ENCODE measurements at places on chromosomes 16 and 17.

GRCh38 chr16:81436386-81436785 is 8.2 kb upstream of the CMIP start:
- no peak for DNase-seq

- no peak for DNase-seq
Observed at GRCh38 chr17:20925091-20925490, 117.7 kb downstream of the USP22 start.

DNA sequence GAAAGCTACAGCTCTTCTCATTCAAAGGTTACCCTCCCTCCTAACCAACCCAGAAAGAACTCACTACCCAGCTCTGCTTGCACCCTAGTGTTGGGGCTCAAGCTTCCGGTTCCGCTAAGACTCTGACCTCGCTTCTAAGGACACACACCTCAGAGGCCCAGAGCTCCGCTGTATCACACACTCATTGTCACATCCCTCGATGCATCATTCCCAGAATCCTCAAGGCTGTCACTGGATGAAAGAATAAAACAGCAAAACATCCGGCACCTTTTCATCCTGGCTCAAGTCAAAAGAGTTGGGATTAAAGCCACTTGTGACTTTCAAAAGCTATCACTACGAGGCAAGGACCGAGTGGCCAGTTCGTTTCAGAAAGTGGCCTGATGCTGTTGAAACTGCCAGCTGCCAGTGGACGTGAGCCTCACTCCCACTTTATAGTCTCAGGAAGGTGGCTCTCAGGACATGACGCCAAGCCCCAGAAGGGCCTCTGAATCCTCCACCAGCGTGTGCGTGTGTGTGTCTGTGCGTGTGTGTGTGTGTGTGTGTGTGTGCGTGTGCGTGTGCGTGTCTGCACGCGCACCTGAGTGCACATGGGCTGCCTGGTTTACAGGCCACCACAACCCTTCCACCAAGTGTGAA is 29.0 kb downstream of the ZFHX3 start:
- no peak for DNase-seq

GRCh38 chr16:53926209-53926608 is 222.3 kb downstream of the FTO start:
- no peak for DNase-seq

DNA sequence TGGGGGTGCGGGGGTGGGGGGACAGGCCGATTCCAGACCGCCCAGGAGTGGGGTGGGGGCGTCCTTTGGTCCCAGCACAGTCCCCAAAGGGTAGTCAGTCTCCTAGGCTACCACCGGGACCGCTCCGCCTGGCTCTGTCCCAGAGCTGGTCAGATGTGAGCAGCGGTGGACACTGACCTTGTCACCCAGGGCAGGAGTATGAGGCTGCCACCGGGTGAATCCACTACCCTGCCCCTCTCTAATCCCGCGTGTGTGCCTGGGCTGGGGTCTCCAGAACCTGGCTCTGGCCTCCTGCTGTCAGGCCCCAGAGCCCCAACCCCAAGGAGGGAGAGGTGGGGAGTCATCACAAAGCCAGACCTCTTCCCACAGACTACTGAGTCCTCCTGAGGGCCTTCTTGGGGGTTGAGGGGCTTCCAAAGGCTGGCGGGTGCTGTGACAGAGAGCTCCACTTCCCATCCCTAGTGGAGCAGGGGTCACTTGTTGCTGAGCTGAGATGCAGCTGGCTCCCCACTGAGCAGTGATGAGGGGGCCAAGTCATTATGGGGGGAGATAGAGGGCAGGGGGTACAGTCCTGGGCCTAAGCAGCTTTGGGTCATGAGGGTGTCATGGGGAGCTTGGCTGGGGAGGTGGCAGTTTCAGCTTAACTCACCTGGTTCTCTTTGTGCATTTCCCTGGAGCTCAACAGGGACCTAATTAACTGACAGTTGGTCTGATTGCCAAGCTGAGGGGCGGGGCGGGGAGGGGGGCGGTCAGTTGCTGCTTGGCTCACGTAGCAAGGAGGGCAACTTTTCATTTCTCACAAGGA is 1.2 kb downstream of the PPP1R1B start:
- no peak for DNase-seq

DNA sequence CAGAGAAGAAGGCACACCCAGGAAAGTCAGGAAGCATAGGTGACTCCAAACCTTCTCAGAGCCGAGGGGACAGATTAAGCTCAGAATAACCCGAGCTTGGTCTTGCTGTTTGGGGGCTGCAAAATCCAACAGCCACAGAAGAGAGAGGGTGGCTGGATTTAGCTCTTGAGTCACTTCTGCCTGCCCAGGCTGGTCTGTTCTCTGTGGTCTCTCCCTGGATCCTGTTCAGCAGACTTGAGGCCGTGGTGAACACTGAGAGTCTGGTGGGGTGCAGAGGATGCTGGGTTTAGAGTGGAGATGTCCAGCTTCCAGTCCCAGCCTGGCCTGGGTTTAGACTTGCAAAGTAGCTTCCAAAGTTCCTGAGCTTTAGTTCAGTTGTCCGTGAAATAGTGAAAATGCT is 8.8 kb downstream of the SLC26A11 start:
- DNase-seq, result no peak

- DNase-seq, result no peak
Observed at GRCh38 chr16:80197741-80198201, 343.0 kb upstream of the DYNLRB2 start.

DNA sequence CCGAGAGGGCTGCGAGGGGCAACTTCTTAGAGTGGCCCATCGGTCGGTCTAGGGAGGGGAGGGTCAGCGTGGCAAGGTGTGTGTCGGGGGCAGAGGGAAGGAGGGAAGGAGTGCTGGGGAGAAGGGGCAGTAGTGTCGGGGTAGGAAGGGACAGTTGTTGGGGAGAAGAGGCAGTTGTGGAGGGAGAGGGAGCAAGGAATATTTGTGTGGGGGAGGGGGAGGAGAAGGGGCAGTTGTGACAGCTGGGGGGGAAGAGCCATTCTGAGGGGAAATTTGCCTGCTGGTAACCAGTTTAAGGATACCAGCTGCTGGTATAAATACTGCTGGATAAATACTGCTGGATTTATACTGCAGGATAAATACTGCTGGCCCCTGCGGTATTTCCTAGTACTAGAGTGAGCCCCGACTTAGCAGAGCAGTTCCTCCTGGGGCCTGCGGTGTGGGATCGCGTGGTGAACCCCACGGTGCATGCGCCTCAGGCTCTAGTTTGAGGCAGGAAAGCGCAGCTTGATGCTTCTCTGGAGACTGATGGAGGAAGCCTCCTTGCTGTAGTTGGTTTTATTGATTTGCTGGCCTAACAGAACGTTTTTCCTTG is 309 bp downstream of the DNAH2 start:
- DNase-seq, result no peak

DNA sequence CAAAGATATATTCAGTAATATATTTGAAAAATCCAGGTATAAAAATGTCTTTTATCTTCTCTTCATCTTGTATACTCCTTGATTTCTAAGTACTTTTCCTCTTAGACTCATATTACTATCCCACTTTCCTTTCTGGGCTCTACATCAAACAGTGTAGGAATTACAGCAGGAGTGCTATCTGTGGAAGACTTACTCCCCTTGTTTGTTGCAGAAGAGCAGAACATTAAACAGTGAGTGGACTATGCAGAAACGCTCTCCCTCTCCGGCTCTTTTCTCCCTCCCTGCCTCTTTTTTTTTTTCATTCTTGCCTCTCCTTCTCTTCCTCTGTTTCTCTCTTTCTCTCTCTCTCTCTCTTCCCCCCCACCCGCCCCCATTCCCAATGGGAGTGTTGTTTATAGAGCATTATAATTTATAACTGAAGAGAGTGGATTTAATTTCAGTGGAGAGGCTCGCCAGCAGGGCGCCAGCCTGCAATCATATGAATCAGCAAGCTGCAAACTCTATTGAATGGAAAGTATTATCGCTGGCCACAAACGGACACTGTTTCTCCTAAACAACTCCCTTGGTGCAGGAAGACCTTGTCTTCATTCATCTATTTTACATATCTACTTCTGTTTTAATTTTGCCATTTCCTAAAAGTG is 242.3 kb upstream of the TBX2 start:
- DNase-seq, result no peak

DNA sequence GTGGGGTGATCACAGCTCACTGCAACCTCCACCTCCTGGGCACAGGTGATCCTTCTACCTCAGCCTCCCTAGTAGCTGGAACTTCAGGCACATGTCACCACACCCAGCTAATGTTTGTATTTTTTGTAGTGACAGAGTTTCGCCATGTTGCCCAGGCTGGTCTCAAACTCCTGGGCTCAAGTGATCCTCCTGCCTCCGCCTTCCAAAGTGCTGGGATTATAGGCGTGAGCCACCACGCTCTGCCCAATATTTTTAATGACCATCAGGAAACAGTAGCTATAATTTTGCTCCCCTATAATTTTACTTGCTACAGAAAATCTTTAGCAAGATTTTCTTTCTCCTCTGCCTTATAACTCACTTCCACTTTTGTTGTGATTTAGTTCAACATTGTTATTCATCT is 29.7 kb upstream of the APPBP2 start:
- DNase-seq, result no peak

DNA sequence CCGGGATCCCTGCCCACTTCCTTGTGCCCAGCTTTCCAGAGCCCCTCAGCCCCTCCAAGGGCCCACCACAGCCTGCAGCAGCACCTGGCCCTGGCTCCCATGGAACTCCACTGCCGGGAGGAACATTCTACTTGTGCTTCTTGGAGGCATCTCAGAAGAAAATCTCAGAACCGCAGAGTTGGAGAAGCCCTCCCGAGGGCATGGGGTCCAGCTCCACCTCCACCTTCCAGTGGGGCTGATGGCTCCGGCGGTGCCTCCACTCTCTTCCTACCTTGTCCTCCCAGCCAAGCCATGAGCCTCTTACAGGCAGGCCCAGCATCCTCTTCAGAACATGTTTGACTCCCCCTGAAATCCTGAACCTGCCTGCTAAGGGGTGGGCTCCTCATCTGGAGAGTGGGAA is 79.4 kb upstream of the ZNF469 start:
- DNase-seq, result no peak

DNA sequence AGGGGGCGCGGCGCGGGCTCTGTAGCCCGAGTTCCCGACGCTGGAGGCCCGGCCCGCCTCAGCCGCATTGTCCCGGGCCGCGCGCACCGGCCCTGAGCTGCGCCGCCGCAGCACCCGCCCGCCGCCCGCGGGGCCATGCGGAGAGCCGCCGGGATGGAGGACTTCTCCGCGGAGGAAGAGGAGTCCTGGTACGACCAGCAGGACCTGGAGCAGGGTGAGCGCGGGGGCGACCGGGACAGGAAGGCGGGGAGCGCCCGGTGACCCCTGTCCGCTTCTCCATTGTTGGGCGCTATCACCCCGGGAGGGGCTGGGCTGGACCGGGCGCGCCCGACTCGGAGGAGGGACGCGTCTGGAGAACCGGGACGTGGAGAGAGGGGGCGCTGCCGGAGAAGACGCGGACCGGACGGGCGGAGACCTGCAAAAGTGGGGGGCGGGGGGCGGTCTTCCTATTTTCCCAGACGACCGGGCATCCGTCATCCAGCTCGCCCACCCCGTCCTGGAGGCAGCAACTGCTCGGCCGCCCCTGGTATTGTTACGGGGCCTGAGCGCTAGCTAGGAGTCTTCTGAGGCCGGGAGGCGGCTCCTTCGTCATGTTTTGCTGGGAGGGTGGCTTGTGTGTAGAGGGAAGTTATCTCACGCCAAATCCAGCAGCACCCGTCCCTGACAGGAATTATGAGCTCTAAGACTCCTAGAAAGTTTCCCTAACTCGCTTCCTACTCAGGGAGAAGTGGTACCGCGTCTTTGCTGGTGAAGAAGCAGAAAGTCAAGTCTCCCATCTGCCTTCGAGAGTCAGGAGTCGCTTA is 678 bp downstream of the CDR2L start:
- DNase-seq, result no peak
